Neural progenitor cell (in vitro differentiated cells): ENCODE measurements at places on chromosomes 6 and 20.

- no peak for DNase-seq
Measured at GRCh38 chr6:4677011-4677750, 99.0 kb upstream of the CDYL start.

- no peak for DNase-seq
Measured at GRCh38 chr6:109059571-109060021, 35.0 kb downstream of the SESN1 start.

DNA sequence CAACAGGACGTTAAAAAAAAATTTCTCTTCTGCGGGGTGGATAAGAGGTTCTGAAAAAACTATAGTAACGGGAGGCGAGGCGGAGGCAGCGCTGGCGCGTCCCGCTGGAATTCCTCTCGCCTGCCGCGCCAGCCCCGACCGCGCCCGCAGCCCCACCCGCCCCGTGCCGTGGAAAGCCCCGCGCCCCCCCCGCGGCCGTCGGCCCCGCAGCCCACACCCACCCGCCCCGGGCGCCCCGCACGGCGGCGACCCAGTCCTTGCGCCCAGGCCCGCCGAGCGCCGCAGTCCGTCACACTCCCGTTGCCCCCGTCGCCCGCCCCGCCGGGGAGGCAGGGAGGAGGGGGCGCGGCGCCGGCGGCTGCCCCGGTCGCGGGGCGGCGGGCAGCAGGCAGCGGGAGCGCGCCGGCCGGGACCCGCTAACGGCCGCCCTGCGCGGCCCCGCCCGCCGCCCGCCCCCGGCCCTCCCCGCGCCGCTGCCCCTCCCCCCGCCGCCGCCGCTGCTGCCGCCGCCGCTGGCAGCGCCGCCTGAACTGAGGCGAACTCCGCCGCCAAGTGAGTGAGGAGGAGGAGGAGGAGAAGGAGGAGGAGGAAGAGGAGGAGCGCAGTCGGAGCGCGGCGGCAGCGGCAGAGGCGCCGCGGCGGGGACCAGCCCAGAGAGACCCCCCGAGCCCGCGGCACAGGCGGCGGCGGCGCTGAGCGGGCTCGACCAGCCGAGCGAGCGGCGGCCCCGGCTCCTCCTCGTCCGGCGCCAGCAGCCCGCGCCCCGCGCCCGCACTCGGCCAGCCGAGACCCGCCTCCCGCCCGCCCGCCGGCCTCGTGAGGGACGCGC, at the start of gene QKI:
TSS of gene QKI (plus strand) at position 602 of the 829 bp plus-strand sequence. CDS start 476 bp downstream, outside the sequence.
- DNase-seq: peak; percentile 91

GRCh38 chr6:12068899-12069557, 56.9 kb downstream of the HIVEP1 start:
- no peak for DNase-seq

DNA sequence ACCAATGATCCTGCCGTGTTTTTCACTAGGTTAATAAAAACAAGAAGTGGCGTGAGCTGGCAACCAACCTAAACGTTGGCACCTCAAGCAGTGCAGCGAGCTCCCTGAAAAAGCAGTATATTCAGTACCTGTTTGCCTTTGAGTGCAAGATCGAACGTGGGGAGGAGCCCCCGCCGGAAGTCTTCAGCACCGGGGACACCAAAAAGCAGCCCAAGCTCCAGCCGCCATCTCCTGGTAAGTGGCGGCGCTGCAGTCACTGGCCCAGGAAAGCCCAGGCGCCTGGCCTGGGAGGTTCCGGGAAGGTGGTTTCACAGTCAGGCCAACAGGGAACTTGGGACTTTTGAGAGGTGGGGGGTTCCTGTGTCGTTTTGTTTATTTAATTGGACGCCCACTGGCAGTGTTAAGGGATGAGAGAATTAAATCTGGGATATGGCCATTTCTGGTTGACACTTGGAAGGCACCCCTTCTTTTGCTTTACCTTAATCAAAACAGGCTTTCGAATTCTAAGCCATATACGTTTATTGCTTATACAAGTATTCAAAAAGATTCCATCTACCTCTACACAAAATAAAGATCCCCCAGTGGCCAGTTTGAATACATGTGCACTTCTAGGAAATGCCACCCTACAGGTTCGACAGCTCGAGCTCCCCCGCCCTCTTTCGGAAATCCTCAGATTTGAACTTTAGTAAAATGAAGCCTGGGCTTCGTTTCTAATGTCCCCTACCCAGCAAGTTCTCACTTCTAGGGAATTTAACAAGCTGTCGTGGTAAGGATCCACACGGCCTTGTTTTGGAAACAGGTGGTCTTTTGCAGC, 138.9 kb downstream of the TMEM242 start:
- DNase-seq: peak; percentile 80
